ENCODE measurements at places on chromosomes 12 and 14.

DNA sequence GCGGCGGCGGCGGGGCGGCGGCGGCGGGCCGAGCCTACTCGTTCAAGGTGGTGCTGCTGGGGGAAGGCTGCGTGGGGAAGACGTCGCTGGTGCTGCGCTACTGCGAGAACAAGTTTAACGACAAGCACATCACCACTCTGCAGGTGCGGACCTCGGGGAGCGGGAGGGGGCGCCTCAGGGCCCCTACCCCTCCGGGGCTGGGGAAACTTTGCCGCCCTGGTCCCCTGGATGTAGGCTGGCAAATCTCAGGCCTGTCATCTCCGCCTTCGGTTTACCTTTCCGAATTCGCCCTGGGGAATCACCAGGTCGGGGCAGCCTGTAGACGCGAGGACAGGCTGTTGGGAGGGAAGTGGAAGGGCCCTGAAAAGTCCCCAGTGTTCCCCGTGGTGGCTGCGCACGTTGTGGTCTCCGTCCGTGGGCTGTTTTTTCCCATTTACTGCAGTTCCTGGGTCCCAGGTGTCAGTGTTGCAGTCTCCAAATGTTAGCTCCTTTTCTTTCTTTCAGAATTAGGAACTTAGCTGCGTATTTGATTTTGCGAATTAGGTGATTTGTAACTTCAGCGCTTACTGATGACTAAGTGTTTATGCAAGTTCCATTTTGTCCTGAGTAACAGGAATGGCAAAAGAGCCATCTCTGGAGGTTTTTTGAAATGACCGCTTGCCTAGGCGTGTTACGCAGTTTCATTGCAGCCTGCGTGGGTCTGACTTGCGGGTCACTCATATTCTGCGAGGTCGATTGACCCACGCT is 656 bp downstream of the RAB21 start:
- peak; percentile 79 for DNase-seq

- DNase-seq = no peak
These were observed 118.3 kb upstream of the SCAF11 start for GRCh38 chr12:46108721-46109120.

DNA sequence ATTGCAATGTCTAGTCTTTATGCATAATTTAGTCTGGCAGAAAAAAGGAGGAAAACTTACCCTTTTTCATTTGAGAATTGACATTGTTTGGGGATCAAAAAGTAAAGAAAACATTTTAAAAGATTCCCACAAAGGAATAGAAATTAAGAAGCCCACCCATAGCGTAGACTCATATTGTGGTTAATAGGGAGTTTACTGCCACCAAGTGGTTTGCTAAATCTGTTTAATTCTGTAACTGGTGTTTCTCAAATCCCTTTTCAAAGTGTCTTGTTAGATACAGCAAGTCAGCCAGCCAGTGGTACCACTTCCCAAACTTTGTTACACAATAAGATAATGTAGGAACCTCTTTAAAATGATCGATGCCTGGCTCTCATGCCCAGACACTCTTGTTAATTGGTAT is 180.3 kb downstream of the IPO8 start:
- no peak for DNase-seq

DNA sequence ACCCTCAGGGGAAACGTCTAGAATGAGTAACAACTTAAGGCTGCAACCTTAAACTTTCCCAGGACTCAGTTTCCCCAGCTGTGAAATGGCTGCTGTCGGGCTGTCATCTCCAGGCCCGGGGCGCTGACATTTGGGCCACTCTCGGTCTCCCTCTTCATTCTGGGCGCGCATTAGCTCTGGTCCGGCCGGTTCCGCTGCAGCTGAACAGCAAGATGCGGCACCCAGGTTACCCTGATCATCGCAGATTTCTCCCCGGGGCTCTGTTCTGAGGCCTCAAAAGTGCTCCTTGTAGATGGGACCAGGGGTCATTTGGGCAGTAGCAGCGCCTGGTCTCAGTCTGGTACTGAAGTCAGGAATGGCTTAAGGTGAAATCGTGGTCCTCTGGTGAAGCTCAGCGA is 890 bp upstream of the BCL7A start:
- no peak for DNase-seq

GRCh38 chr14:74551001-74551400 is 57.4 kb downstream of the ISCA2 start:
- DNase-seq = no peak

GRCh38 chr14:100446572-100446971 is 123.4 kb downstream of the SLC25A47 start:
- DNase-seq = no peak

- no peak for DNase-seq
These were observed 799 bp downstream of the ZNF219 start for GRCh38 chr14:21097636-21098075.

DNA sequence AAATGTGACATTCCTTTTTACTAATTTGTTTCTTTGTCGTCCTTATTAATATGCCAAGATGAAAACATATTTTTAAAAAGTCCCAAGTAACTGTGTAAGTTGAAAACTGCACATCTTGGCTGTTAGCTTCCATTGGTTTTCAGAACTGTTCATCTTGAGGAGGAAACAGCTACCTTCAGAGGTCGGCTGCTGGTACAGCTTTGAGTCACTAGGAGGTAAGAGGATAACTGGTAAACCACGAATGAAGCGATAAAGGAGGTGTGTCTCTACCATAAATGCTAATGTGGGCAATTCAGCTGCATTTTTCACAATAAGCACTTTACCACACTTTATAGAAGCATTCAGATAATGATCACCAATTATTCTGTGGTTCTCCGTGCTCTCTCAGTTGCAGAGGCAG is 137.5 kb upstream of the KRAS start:
- no peak for DNase-seq

- no peak for DNase-seq
These were observed 23.5 kb downstream of the FMNL3 start for GRCh38 chr12:49683599-49684309.

DNA sequence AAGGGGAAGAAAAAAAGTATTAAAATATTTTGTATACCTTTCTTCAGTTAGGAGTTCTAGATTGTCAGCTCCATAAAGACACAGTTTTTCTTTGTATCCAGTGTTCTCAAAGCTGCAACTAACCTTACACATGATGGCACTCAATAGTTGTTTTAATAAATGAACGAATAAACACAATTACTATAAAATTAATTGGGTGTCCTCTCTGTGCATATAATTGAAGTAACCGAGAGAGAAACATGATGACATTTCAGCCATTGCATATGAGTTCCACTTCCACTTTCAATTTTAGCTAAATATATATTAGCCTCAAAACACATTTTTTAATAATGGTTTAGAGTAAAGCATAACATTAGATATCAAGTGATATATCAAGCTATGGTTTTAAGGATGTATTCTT is 671.2 kb downstream of the LRFN5 start:
- peak; percentile 43 for DNase-seq

- DNase-seq = no peak
These were observed 6.0 kb downstream of the FOXG1 start for GRCh38 chr14:28772613-28773012.

DNA sequence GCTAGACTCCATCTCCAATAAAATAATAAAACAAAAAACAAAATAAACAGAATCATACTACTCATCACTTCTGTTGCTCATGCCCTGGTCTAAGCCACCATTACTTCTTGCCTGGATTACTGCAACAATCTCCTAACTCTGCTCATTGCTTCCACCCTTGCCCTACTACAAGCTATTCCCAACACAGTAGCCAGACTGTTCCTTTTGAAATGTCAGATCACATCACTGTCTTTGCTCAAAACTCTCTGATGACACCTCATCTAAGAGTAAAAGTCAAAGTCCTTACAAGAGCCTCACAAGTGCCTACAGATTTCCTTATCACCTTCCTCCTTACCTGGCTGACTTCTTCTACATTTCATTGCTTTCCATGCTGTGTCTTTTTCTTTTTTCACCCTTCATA is 10.0 kb downstream of the FBXO33 start:
- DNase-seq = no peak

- DNase-seq = peak; percentile 66
These were observed 25.4 kb upstream of the COL2A1 start for GRCh38 chr12:48029491-48030172.

- no peak for DNase-seq
These were observed 70.4 kb downstream of the RCOR1 start for GRCh38 chr14:102662636-102663430.

DNA sequence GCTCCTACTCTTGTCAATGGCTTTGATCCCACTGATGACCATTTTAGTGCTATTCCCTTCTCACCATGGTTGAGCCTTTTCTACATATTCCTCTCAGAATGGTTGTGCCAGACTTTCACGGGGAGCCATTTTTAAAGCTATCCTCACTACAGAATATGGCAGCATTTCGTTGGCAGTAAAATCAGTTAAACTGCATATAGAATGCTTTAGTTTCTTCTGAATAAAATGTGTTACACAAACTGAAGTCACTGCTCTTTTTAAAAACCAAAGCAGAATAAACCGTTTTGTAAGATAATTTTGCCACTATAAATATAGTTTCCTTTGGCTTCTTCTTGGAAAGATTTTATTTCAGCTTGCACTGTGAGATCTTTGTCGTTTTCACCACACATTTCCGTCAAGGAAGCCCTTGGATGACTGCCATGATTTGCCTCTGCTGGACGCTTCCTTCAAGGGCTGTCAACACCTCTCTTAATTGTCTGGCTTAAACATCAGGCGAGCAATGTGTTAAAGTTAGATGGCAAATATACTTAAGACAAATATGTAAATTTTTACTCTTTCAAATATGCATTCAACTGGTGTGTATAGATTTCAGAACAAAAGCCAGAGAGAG is 624.2 kb downstream of the DIO2 start:
- DNase-seq = no peak

- peak; percentile 55 for DNase-seq
These were observed 35.5 kb upstream of the STON2 start for GRCh38 chr14:81435391-81436295.

GRCh38 chr14:89493406-89493805 is 76.4 kb upstream of the FOXN3 start:
- DNase-seq = no peak

GRCh38 chr12:81296556-81297305 is 218.9 kb downstream of the ACSS3 start:
- peak; percentile 1 for DNase-seq

- peak; percentile 50 for DNase-seq
These were observed 179.9 kb upstream of the ATF7IP start for GRCh38 chr12:14185427-14186192.

DNA sequence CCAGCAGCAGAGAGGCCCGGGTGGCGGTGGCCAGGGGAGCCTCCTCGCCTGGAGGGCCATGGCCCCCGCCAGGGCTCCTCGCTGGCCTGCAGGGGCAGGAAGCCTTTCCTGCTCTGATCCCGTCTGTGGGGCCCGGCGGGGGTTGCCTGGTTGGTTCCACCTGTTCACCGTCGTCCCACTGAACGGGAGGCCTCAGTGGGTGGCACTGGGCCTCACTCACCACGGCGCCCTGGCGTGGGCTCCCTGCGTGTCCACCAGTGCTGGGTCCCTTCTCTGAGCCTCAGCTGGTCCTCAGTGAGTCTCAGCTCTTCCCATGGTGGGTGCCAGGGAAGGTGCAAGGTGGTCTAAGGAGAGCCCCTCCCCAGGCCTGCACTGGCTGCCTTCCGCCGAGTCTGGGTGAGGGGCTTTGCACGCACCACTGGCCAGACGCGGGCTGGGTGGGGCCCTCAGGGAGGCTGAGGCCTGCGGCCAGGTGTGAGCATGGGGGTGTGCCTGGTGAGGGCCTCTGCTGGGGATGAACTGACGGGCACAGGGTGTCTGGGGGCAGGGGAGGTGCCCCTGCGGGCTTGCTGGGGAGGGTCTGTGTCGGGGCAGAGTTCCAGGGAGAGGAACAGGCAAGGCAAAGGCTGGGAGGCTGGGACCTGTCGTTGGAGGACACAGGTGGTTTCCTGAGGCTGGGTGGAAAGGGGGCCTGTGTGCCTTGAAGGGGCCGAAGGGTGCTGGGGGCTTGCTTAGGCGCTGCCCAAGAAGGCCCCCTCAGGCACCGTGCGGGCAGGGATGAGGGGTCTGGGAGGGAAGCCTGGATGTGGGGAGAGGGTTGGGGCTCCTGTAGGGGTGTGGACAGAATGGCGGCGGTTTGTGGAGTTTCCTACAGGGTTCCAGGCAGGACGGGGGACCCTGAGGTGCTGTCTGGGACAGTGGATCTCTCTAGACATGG is 339.8 kb downstream of the TMEM121 start:
- no peak for DNase-seq

GRCh38 chr12:41737423-41737822 is 407.3 kb downstream of the GXYLT1 start:
- no peak for DNase-seq

DNA sequence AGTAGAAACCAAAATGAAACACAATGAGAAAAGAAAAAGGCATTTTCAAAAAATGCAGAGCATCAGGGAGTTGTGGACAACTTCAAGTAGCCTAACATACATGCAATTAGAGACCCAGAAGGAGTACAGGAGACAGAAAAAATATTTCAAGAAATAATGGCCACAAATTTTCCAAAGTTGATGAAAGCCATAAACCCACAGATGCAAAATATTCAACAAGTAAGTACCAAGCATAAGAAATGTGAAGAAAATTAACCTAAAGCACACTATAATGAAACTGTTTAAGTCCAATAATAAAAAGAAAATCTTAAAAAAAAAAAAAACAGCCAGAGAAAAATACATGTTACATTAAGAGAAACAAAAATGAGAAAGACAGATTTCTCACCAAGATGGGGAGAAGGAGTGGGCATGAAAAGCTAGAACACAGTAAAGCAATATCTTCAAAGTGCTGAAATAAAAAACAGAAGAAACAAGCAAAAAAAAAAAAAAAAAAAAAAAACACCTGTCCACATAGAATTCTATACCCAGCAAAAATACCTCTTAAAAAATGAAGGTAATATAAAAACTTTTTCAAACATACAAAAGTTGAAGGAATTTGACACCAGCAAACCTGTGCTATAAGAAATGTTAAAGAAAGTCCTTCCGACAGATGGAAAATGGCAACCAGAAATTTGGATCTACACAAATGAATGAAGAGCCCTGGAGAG is 77.1 kb downstream of the PRKAB1 start:
- no peak for DNase-seq

DNA sequence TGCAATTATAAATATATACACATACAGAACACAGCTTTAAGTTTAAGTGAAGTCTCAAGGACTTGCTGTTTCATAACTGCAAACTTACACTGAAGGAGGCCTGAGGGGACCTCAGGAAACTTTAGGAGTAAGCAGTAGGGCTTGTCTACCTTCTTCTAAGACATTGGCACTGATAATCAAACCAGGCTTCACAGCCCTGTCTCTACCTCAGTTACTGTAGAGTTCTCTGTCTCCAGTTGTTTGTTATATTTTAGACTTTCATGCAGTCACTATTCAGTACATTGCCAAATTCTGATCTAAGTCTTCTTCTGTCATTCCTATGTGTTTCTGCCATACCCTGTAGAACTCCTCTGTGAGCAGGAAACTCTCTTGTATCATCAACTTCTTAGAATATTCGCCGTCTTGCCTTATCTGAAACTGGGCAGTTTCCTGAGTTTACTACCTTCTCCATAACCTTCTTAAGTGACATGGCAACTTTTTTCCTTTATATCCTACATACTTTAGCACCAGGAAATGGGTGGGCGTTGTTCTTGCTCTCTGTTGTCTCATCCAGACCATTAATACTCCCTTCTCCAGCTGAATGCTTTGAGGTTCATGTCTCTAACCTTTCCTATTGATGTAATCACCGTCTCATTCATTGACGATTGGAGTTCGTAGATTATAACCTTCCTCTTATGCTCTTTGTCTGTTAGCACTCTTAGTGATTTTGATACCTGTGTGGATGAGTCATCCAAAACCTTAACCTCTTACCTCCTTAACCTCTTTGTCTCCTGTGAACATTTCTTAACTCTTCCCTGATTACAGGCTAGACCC is 11.4 kb downstream of the APAF1 start:
- peak; percentile 25 for DNase-seq
